Upper lobe of left lung (tissue), 6 donors: ENCODE measurements at places on chromosomes 5 and 9. TPM values are rescaled to one million over a fixed set of nuclear protein-coding genes. Genes with fewer than 3 reads are reported as not detected.
A peak's percentile ranks its signal among the peaks of the same experiment; 100 is the strongest.

- no peak for DNase-seq
Observed at GRCh38 chr9:16401701-16402100, 468.8 kb downstream of the BNC2 start.

GRCh38 chr5:64790210-64790609 is 21.5 kb downstream of the CWC27 start:
- DNase-seq: no peak

GRCh38 chr9:131731644-131732043 is 8.2 kb downstream of the RAPGEF1 start:
- DNase-seq: no peak

- DNase-seq: peak; percentile 64
Observed at GRCh38 chr9:136763649-136764035, 676 bp downstream of the LCN15 start.

- DNase-seq: peak; percentile 21
Observed at GRCh38 chr5:138212828-138213160, 329 bp downstream of the CDC23 start.

- no peak for DNase-seq
Observed at GRCh38 chr5:66697796-66698564, 101.8 kb downstream of the MAST4 start.

GRCh38 chr9:131017067-131017466 is 8.1 kb downstream of the LAMC3 start:
- DNase-seq: no peak

GRCh38 chr5:134053840-134054338 is 49.1 kb upstream of the VDAC1 start:
- DNase-seq: no peak

- DNase-seq: no peak
Observed at GRCh38 chr5:174570662-174571061, 153.7 kb upstream of the MSX2 start.

DNA sequence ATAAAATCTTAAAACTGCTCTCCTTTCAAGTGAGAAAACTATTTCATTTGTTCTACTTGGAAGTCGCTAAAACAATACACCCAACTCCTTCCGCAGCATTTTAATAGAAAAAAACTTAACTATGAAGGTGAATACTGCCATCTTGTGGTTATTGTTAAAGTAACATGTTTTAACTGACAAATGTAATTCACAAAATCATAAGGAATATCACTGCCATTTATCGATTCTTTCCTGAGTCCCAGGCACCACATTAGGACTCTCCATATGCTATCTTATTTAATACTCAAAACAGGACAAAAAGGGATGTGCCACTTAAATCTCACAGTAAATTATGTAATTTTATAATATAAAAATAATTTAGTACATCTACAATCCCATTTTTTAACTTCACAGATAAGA is 130.5 kb upstream of the ITGA1 start:
- no peak for DNase-seq

DNA sequence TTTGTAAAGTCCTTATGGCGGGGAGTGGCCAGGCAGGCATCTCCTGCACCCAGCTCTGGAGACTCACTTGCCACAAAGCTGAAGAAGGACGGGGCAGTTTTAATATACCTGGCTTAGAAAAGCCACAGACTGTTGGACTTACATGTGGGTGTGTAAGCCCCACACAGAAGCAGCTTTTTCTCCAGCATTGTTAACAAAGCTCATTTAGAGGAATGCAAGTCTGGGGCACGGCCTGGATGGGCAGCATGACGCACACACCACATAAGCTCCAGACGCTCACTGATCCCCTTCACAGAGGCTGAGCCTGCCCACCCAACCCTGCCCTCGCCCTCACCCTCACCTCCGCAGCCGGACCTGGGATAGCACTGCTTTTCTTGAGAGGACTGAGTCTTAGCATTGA is 58.0 kb upstream of the PDE8B start:
- no peak for DNase-seq

DNA sequence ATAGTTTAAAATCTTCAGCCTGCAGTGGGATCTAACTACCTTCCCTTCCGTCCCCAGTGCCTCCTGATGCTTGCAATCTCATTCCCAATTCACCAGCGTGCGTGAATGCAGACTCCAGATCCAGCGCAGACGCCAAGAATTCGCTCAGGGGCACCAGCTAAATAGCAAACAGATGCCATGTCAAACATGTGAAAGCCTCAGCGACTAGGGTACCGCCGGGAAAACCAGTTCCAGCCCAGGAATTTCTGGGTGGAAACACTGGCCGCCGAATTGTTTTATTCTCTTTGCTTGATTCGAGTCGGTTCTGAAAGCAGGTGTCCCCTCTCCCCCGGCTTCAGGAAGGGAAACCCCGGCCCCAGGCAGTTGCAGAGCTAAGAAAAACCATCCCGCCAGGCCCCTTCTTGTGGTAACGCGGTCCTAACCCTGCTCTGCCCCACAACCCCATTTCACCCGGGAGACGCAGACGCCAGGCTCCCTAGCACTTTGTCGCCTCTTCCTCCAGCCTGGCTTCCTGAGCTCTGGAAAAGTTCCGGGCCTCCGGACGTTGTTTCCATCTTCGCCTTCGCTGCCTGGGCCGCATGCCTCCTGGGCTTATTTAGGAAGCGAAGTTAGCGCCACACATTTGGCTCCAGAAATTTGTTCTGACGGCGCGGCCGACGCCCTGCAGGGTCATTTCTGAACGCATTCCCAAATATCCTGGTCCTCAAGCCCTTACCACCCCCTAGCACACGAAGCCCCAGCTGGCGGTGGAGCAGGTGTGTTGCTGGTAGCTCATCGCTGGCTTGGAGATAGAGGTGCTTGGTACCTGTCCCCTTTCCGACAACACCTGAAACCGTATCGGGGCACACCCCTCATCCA is 665 bp upstream of the LVRN start:
- peak; percentile 38 for DNase-seq

GRCh38 chr5:104533498-104533897 is 970.9 kb upstream of the NUDT12 start:
- no peak for DNase-seq

DNA sequence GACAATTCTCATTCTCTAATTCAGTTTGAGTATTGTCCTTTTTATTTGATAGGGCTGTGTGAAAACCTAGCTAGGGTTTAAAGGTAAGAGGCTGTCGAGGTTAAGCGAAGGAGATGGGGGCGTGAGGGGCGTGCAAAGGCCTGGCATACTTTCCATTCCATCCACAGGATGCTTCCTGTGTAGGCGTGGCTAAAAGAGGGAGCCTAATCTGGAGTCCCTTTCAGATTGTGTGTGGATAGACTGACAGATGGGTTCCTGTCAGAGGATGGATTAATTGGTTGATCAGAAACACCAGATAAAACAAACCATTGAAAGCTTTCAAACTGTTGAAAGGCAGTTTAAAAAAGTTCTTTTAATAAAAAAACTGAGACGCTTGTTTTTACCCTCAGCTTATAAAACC is 1.1 kb upstream of the ELL2 start:
- no peak for DNase-seq

DNA sequence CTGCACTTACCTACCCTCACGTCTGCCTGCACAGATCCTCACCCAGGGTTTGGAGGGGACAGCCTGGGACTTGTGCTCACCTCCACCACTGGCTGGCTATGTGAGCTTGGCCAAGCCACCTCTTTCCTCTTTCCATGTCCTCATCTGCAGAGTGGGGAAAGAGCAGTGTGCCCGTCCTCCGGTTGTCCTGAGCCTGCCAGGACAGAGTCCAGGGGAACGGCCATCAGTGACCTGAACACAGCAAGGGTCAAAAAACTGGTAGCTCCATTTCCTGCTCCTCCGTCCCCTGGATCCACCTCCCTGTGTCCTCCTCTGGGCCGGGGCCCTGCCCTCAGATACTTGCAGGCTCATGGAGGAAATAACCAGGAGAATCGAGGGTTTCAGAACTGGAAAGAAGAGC is 187.7 kb downstream of the OLFM1 start:
- no peak for DNase-seq

DNA sequence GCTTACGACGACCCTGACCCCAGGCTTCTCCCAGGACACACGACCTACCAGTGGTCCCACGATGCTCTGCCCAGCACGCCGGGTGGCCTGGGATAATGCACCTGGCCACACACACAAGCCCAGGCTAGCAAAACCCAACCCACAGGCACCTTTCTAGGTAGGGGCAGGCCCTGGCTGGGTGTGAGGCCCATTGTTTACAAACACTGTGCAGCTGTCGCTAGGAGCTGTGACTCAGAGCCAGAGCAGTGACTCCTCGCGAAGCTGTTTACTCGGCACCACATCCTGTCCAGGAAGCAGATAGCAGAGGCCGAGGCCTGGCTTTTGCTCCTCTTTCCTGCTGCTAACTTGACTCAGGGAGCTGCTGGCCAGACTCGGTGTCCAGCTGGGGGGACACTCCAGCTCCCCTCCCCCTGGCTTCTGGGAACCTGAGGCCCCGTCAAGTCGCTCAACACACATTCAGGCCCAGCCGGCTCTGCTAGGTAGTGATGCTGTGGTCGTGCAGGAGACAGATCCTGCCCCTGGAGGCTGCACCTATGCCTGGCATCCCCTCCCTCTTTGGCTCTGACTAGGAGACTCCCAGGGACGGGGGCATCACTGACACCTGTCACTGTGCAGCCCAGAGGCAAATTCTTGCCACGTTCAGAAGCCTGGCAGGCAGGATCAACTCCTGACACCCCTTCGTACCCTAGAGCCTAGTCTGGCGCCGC is 12.8 kb upstream of the RALGDS start:
- DNase-seq: peak; percentile 97

- DNase-seq: no peak
Observed at GRCh38 chr5:86570427-86571083, 47.2 kb upstream of the COX7C start.

DNA sequence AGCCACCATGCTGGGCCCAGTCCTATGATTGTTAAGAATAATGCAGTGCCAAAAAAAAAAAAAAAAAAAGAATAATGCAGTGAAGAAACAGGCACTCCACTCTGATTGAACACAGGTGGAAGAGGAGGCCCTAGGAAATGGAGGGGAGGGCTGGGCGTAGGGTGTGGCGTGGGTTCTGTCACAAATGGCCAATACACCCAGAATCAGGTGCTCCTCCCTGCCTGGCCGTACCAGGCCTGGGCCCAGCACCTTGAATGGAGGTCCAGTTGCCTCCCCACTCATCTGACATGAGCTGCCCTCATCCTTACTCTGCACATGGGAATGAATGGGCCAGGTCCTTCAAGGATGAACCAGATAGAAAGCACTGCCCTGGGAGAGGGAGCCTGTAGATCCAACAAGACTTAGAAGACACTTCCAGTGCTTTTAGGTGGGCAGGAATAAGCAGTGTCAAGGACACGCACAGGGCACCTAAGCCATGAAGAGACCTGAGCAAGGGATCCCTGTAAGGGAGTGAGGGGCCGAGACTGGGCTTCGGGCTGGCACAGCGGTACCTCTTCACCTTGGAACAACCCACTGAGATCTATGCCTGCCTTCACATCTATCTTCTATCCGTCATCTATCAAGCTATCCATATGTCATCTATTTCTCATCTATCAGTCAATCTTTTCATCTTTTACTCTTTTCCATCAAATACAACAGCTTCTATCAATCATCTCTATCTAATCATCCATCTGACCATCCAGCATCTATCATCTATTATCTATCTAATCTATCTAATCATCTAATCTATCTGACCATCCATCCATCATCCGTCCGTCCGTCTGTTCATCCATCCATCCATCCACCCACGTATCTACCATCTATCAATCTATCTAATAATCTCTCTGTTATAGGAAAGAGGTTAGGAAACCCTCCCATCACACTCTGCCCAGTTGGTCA is 15.9 kb downstream of the NINJ1 start:
- DNase-seq: no peak

- no peak for DNase-seq
Observed at GRCh38 chr5:11130131-11130530, 369.1 kb upstream of the DAP start.

DNA sequence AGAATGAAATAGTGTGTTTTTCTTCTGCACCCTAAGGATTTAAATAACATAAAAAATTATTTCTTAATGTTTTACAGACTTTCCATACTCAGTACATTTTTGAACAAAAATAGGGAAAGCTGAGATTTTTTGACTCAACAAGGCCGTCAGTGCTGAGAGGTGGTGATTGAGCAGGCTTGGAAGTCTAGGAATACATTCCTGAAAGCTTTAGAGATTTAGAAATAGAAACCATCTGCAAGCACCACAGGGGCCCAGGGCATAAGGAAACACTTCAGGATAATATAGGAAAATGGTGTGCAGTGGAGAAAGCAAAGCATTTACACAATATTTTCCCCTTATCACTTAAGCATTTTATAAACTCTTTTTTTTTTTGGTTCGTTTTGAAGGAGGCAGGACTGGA is 5.2 kb downstream of the BASP1 start:
- DNase-seq: no peak

DNA sequence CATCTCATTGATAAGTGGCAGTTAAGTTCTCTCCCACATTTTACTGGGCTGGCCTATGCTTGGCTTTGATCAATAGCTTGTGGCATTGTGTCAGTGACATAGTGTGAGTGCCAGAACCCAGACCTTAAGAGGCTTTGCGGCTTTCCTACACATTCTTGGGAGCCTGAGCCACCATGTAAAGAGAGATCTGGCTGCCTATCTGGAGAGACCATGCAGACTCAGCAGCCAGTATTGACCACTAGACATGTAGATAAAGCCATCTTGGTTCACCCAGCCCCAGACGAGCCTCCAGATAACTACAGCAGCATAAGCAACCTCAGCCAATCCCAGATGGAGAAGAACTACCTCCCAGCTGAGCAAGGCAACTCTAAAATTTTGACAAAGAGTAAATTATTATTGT is 28.6 kb downstream of the C9orf153 start:
- no peak for DNase-seq

DNA sequence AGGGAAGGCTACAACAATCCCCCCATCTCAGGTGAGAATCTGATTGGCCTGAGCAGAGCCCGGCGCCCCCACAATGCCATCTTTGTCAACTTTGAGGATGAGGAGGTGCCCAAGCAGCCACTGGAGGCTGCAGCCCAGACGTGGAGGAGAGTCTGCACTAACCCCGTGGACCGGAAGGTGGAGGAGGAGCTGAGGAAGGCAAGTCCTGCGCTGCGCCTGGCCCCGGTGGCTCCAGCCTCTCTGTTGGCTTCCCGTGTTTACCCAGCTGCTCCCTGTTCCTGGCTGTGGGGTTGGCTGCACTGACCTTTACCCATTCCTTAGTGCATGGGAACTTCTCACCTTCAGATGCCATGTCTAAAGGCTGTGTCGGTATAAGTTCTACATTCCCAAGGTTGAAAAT is 11.0 kb upstream of the CEL start:
- no peak for DNase-seq

- no peak for DNase-seq
Observed at GRCh38 chr9:116000748-116001329, 152.8 kb upstream of the PAPPA start.

CDX1 gene
- total RNA-seq: not detected

C8G gene
- total RNA-seq: 2.1 TPM

ADGRD2 gene
- total RNA-seq: not detected

LCN6 gene
- total RNA-seq: 2.7 TPM

ZNF608 gene
- 35.1 TPM for total RNA-seq

RNF44 gene
- 55.7 TPM for total RNA-seq

PCDHA9 gene
- total RNA-seq: 0.11 TPM

CORO2A gene
- 16.4 TPM for total RNA-seq

ARHGEF37 gene
- total RNA-seq: 9.4 TPM

NDUFS4 gene
- total RNA-seq: 62.8 TPM

STKLD1 gene
- not detected for total RNA-seq

GABRA1 gene
- total RNA-seq: not detected

OR1Q1 gene
- total RNA-seq: 1.1 TPM
